ENCODE measurements at places on chromosomes 12 and 14.

DNA sequence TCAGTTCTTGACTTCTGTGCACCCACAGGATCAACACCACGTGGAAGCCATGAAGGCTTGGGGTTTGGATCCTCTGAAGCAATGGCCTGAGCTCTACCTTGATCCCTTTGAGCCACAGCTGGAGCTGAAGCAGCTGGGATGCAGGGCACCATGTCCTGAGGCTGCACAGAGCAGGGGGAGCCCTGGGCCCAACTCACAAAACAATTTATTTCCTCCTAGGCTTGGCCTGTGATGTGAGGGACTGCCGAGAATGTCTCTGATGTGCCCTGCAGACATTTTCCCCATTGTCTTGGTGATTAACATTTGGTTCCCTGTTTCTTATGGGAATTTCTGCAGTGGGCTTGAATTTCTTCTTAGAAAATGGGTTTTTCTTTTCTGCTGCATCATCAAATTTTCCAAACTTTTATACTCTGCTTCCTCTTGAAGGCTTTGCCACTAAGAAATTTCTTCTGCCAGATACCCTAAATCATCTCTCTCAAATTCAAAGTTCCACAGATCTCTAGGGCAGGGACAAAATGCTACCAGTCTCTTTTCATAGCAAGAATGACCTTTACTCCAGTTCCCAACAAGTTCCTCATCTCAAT, 288.2 kb downstream of the CCDC59 start:
- no peak for DNase-seq

- no peak for DNase-seq
Observed at GRCh38 chr14:60655119-60655897, 6.0 kb upstream of the SIX1 start.

DNA sequence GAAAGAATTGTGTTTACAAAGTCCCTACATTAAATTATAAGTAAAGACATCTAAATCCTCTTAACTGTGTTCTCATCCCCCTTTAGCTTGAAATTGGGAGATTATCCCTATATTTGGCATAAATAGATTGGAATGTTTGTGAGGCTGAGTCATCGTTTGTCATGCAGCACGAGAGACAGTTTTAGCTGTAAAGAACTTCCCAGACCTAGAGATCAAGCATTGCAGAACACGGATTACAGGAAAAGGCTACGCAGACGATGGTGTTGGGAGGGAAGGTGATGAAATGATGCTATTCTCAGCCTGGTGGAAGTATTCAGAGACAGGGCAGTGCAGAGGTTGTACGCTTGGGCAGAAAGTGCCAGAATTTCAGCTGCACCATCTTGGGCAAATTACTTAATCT, 93.8 kb downstream of the PTPRB start:
- DNase-seq: peak; percentile 88

- no peak for DNase-seq
Observed at GRCh38 chr12:26157001-26157400, 32.2 kb upstream of the BHLHE41 start.

- DNase-seq: no peak
Observed at GRCh38 chr14:91862417-91862816, 4.9 kb downstream of the TC2N start.

GRCh38 chr12:115370650-115371049, 686.7 kb upstream of the TBX3 start:
- no peak for DNase-seq

GRCh38 chr12:101697930-101698799, 725 bp downstream of the CHPT1 start:
- peak; percentile 57 for DNase-seq

- DNase-seq: no peak
Observed at GRCh38 chr12:6786416-6787094, 2.8 kb upstream of the CD4 start.

- DNase-seq: no peak
Observed at GRCh38 chr14:67436006-67436866, 24.3 kb upstream of the PLEK2 start.

DNA sequence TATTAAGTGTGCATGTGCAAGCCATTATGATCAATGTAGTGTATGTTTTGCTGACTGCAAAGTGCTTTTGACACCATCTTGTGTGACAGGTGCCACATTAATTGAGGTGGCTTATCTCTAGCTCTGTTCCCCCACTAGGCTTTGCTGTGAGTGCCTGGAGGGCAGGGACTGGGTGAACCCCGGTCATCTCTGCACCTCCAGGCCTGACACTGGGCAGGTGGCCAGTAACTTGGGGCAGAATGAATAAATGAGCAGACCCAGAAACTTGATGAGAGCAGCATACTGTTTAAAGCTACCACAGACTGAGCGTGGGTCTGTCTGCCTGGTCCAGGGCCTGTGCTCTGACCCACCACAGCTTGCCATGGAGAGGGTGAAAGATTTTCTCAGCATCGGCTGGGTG, 151.6 kb downstream of the CALM1 start:
- no peak for DNase-seq

DNA sequence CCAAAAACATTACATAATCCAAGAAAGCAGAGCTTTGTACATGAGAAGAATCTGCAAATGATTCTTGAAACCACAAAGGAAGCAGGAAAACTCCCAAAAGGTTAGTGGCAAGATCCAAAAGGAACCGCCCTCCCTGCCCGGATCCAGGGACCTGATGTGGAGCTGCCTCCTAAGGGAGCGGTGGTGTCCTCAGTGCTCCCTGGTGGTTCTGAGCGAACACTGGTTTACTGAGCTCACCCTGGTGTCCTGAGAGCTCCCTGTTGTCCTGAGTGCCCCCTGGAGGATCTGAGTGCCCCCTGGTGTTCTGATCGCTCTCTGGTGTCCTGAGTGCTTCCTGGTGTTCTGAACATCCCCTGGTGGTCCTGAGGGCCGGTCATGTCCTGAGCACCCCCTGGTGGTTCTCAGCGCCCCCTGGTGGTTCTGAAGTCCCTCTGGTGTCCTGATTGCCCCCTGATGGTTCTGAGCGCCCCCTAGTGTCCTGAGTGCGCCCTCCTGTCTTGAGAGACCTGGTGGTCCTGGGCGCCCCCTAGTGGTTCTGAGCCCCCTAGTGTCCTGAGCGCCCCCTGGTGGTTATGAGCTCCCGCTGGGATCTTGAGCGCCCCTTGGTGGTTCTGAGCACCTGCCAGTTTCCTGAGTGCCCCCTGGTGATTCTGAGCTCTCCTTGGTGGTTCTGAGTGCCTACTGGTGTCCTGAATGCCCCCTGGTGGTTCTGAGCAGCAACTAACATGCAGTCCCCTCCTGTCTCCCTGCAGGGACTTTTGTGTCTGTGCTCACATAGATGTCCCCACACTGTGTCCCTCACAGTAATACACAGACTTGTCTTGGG, 891.1 kb downstream of the TMEM121 start:
- peak; percentile 49 for DNase-seq

DNA sequence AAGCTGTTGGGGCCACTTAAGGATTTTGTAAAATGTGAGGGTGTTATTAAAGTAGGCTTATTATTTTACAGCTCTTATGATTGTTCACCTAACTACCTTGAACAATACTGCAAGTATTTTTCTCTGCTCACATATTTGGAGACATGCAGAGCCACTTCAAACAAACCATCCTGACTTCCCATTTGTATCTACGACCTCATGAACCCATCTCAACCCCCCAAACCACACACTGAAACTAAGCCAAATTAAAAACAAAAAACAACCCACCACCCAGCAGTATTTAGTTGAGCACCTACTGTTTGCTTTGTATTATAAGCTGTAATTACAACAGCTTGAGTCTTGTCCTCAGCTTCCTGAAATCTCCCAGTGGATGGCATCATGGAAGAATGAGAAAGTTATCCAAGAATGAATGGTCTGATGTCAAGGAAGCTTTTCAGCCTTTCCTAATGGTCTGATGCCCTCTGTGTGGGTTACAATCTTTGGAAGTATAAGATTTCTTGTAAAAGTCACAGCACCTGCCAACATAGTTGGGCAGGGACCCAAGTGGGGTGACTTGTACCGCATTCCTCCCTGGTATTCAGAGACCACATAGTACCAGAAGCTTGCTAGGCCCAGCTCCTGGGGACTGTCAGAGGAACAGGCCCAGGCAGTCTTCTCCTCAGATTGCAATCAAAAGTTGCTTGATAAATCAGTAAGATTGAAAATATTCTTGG, 416.6 kb downstream of the ZFP36L1 start:
- no peak for DNase-seq

DNA sequence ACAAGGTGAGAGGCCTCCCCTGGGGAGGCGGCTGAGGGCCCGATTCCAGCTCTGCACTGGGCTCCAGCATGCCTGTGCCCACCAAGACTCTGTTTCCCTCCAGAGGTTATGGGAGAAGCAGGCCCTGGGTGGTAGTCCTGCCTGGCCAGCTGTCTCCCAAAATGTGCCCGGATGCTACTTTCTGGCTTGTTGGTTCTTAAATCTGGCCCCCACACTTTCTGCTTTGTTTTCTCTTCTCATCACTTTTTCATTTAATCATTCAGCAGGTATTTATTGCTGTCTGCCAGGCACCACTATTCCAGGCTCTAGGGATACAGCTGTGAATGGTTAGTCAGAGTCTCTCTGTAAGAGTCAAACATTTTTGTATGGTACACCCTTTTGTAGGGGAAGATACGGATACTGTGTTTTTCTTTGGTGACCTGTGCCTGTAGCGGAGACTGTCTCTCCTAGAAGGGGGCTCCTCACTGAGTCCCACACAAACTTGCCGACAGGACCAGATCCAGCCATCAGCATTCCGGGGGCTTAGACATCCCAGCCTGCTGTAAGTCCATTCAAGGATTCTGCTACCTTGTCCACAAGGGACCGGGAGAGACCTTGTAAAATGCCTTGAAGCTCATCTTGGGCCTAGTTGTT, 3.8 kb downstream of the DHRS2 start:
- no peak for DNase-seq

- no peak for DNase-seq
Observed at GRCh38 chr12:120495186-120495730, 655 bp upstream of the DYNLL1 start.

- DNase-seq: peak; percentile 72
Observed at GRCh38 chr14:35046751-35047536, 872 bp downstream of the FAM177A1 start.

- no peak for DNase-seq
Observed at GRCh38 chr12:54147186-54147585, 41.6 kb downstream of the SMUG1 start.

- DNase-seq: no peak
Observed at GRCh38 chr14:94614802-94615201, 2.6 kb downstream of the SERPINA3 start.

DNA sequence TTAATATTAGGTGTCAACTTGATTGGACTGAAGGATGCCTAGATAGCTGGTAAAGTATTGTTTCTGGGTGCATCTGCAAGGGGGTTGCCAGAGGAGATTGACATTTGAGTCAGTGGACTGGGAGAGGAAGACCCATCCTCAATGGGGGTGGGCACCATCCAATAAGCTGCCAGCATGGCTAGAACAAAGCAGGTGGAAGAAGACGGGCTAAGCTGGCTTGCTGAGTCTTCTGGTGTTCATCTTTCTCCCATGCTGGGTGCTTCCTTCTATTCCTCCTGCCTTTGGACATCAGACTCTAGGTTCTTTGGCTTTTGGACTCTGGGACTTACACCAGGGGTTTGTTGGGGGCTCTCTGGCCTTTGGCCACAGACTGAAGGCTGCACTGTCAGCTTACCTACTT, 87.4 kb downstream of the SLC38A1 start:
- no peak for DNase-seq

GRCh38 chr12:20716037-20716436, 20.9 kb downstream of the SLCO1C1 start:
- no peak for DNase-seq

DNA sequence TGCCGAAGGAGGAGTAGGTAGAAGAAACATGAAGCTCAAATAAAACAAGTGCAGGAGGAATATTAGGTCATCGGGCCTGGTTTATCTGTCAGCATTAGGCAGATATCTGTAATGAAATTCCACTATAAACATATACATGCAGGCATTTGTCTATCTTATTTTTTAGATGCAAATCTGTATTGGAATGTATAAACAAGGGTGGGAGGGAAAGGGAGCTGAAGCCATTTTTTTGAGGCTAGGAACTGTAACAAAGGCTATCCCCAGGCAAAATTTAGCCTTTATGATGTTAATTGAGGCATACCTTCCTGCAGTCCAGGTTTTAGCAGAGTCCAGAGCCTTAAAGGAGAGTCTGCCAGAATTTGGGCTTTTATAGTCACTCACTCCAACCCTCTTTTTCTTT, 72.5 kb downstream of the PHLDA1 start:
- no peak for DNase-seq

GRCh38 chr12:31233061-31233730, 92.8 kb downstream of the SINHCAF start:
- no peak for DNase-seq

DNA sequence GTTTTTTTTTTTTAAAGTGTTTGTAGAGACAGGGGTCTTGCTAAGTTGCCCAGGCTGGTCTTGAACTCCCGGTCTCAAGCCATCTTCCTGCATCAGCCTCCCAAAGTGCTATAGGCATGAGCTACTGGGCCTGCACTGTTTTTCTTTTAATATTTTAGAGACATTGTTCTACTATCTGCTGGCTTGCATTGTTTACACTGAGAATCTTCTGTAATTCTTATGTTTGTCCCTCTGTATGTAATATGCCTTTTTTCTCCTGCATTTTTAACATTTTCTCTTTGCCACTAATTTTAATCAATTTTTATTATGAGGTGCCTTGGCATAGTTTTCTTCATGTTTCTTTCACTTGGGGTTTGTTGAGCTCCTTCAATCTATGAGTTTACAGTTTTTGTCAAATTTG, 15.4 kb upstream of the BCAT1 start:
- DNase-seq: no peak

DNA sequence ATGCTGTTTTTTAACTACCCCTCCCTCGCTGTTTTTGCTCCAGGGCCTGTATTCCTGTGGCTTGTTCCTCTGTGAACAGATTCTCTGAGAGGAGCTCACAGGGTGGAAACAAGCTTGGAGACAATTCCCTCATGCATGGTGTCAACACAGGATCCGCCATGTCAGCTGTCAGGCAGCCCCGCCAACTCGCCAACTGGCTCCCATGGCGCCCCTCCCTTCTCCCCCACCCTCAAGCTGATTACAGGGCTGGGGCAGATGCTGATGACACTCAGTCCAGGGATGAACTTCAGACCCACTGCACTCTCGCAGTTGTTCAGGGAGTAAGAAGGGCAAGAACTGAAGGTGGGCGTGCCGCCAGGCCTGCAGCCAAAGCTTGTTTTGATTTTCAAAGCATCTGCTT, 229.9 kb downstream of the NTF3 start:
- no peak for DNase-seq
